Smooth muscle cell of the brain vasculature (primary cell): ENCODE measurements at places on chromosomes 11 and 22.

GRCh38 chr11:117072517-117073461 lies 25.4 kb downstream of the SIK3 start:
- peak; percentile 43 for DNase-seq

- peak; percentile 39 for DNase-seq
These were observed 389.1 kb downstream of the AASDHPPT start for GRCh38 chr11:106466521-106467080.

DNA sequence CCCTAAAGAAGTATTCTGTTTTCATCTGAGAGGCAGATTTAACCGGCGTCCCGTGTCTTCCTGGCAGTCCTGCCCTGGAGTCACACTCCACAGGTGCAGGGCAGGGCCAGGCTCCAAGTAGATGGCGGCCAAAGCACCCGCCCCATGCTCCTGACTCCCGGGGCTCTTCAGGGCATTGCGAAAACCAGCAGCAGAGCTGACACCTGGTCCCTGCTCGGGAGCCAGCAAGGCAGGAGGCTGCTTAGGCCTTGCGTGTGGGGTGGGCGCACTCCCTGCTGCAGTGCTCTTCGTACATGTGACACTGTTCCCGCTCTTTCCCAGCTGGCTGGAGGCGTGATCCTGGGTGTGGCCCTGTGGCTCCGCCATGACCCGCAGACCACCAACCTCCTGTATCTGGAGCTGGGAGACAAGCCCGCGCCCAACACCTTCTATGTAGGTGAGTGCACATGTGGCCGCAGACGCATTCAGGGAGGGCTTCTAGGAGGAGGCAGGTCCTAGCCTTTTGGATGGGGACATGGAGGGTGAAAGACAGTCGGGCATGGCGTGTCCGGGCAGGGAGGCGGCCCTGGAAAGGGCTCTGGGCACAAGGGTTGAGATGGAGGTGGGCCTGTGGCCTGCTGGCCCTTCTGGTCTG lies 10.3 kb upstream of the TSSC4 start:
- no peak for DNase-seq

GRCh38 chr22:49882519-49883293 lies 29.1 kb downstream of the ZBED4 start:
- DNase-seq: no peak

DNA sequence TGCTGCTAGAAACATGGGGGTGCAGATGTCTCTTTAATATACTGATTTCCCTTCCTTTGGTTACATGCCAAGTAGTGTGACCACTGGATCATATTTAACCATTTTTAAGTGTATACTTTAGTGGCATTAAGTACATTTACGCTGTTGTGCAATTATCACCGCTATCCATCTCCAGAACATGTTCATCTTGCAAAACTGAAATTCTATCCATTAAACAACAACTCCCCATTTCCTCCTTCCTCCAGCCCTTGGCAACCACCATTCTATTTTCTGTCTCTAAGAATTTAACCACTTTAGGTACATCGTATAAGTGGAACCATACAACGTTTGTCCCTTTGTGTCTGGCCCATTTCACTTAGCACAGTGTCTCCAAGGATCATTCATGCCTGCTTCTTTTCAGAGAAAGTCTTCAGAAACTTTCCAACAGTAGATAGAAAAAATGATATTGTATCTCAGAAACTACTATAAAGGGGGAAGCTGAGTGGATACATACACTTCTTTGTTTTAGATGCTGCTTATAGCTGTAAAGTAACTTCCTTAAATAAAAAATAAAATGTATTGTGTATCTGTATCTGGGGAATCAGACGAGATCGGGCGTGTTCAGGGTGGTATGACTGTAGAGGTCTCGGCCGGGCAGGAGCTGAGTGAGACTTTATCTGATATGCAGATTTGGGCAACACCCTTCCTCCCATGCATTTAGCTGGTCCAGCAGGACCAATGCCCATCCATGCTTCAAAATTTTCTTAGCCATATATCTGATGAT lies 44.6 kb upstream of the ZBED5 start:
- DNase-seq: no peak

DNA sequence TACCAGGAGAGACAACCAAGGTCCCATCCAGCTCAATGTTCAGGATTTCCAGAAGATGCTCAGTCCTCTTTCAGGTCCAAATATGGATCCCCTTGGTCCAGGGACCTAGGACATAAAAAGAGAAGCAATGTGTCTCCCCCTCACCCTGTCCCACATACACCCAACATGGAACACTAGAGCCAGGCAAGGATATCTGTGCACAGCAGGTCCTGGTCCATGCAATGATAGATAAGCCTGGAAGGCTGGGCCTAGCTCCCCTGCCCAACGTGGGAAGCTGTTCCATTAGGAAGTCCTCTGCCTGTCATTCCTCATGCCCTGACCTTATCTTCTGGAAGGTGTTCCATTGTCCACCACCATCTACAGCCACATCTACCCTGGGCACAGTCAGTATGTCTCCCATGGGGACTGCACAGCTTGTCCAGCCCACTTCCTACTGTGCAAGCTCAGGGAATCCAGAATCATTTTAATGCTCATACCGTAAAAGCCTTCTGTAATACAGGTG lies 1434.8 kb downstream of the TBC1D22A start:
- DNase-seq: no peak

- DNase-seq: no peak
These were observed 1.1 kb upstream of the SUN2 start for GRCh38 chr22:38756711-38757463.

GRCh38 chr11:26073646-26074045 lies 258.3 kb upstream of the ANO3 start:
- no peak for DNase-seq

DNA sequence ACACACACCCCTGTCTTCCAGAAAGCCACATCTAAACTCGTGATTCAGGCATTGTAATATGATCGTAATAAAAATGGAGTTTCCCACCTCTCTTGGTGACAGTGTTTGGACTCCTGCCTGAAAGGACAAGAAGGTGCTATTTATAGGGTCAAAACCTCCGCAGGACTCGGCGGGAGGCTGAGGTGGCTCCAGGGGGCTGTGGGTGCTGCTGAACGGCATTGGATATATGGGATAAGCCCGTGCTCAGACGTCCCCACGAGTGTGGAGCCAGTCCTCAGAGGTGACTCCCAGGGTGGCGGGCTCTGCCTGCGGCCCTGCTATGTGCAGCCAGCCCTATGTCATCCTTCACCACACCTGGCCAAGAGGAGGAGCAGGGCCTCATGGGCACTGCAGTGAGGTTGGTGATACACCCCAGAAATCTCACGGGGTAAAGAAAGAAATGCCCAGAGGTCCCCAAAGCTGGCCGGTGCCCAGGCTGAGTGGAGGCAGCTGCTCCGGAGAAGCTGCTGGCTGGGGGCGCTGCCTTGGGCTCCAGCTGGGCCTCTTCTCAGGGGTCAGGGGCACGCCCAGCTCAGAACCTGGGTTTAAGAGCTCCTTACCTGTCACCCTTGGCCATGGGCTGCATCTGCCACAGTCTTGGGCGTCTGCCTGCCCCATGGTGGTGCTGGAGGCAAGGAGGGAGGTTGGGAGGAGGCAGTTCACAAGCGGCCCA lies 5.1 kb upstream of the OSBPL5 start:
- no peak for DNase-seq

DNA sequence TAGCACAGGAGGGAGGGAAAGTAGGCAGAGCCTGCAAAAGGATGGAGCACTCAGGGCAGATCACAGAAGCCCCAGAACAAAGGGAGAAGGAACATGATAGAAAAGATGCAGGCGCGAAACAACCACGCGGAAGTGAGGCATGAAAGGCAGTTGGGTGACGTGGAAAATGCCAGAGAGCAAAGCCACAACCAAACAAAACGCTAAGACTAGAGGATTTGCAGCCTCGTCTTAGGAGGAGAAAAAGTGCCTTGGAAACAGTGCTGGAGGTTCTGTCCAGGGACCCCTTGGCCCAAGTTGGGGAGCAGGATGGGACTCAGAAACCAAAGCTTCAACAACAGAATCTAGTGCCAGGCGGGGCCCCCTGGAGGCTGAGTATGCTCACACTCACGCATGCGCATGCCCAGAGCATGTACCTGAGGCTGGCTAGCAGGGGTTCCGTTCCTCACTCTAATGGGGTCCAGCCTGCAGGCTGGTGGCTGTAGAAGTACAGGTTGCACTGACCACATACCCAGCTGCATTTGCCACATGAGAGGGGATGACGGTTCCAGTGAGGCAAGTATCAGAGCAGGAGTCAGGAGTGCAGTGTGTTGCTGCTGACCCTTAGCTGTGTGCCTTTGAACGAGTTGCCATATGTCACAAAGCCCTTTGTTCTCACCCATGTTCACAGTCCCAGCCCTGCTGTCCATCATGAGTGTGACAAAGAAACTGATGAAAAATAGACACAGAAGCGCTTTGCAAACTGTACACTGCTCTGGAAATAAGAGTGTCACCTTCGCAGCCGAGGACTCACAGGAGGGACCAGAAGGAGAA lies 568.6 kb upstream of the CADM1 start:
- DNase-seq: no peak

GRCh38 chr11:107040433-107041087 lies 22.3 kb upstream of the GUCY1A2 start:
- no peak for DNase-seq

- DNase-seq: peak; percentile 57
These were observed 9.2 kb upstream of the CBL start for GRCh38 chr11:119196833-119197483.

DNA sequence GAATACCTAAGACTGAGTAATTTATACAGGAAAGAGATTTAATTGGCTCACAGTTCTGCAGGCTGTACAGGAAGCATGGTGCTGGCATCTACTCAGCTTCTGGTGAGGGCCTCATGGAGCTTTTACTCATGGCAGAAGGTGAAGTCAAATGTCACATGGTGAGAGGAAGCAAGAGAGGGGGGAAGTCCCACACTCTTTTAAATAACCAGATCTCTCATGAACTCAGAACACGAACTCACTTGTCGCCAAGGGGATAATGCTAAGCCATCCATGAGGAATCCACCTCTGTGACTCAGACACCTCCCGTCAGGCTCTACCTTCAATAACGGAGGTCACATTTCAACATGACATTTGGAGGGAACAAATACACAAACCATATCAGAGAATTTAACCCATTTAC lies 42.2 kb downstream of the BIRC2 start:
- DNase-seq: no peak

DNA sequence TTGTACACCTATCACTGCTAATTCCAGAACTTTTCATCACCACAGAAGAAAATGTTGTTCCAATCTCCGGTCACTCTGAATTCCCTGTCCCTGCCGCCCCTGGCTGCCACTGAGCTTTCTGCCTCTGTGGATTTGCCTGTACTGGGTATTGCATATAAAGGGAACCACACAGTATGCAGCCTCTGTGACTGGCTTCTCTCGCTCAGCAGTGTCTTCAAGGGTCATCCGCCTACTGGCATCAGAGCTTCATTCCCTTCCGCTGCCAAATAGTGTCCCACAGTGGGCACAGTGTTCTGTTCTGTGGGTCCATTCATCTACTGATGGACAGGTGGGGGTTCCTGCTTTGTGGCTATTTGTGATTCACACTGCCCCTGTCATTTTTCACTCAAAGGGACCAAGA lies 5.3 kb downstream of the DHCR7 start:
- DNase-seq: no peak

- DNase-seq: no peak
These were observed 530 bp downstream of the USP35 start for GRCh38 chr11:78189174-78189724.

DNA sequence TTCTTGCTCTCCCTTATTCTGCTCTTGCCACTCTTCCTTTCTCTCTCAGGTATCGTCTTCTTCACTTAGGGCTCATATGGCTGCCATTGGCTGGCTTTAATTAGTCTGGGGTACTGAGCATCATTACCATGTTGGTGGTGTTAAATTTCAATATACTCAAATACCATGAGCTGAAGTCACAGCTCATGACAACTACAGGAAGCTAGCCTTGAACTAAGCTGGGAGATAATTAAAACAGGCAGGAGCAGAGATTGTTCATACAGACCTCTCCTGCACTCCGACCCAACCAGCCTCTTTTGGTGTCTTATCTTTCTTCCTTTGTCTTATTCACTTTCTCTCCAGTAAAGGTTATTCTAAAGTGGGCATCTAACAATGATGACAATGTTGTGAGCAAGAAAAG lies 130.9 kb upstream of the BLID start:
- no peak for DNase-seq

DNA sequence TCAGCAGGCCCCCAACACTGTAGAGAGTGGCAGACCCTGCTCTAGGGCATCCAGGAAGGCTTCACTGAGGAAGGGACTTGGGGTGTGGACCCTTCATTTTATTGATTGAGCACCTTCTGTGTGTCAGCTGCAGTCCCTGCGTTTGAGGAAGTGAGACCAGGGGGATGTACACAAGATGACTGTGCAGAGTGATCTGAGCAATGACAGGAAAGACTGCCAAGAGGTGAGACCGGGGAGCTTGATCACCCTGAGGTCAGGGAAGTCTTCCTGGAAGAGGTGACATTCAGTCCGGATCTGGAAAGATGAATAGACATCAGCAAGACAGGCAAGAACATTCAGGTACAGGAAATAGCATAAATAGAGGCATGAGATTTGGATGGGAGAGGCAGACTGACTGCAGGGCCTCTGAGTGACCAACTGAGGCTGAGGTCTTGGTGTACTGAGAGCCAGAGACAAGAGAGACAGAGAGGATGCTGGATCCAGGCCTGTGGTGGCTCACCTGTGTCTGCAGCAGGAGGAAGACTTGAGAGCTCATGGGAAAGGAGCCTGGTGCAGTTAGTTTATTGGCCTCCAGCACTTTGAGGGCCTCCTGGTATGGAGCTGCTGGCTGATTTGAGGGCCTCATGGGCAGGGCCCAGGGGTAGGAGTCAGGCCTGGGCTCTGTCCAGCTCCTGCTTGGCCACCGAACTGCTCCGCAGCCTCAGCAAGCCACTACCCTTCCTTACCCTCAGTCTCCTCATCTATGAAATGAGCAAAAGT lies 5.2 kb downstream of the DGAT2 start:
- DNase-seq: no peak
